IPS DF 6.9 (cell line): ENCODE measurements at places on chromosomes 5 and 9.

DNA sequence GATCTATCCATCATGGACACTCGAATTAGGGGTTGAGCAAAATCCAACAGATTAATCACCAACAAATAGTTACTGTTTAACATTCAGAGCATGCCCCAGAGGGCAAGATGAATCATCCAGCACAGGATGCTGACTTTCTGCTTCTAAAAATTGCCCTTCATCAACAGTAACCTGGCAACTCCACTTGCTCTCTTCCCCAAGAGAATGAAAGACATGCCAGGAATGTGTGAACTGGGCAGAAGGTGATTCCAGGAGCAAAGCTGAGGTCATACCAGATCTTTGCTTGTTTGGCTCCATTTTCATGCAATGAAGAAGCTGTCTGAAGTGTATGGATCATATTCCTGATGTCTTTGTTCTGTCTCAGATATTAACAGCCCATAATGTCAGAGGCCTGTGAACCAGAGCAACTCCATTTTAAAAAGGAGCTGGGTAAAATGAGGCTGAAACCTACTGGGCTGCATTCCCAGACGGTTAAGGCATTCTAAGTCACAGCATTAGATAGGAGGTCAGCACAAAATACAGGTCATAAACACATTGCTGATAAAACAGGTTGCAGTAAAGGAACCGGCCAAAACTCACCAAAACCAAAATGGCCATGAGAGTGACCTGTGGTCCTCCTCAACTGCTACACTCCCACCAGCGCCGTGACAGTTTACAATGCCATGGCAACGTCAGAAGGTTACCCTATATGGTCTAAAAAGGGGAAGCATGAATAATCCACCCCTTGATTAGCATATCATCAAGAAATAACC lies 2.5 kb upstream of the ZNF367 start:
- DNase-seq, result no peak

GRCh38 chr9:101737705-101738565 lies 512 bp downstream of the GRIN3A start:
- no peak for DNase-seq

DNA sequence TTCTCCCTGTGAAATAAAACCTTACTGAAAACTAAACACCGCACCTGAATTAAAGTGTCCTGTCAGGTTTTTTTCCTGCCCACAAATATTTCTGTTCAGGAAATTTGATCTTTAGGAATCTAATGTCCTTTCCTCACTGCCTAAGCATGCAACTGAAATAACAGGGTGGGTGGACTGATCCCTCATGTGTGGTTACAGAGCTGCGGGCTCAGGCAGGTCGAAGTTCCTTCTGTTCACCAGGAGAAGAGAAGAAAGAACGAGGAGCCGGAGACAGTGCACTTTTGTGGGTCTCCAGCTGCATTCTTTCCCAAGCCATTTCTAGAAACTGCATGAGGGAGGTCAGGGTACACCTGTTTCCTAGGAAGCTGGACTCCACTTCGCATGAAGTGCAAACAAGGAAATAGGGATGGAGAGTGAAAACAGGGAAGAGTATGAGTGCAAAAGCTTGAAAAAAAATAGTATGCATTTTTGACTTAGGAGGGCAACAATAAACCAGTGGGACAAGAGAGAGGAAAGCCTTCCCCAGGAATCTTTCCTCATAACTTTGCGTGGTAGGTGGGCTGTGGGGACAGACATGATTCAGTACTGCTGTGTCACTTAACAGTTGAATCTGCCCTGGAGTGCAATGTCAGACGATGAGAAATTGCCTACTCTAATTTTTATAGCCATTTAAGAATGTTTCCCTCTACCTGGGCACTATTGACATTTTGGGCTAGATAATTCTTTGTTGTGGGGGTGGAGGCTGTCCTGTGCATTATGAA lies 60.3 kb downstream of the GCNT1 start:
- DNase-seq, result no peak

- DNase-seq, result no peak
These were observed 193.2 kb downstream of the EFNA5 start for GRCh38 chr5:107477492-107477891.
